Eye (tissue), 1 donor: ENCODE measurements at places on chromosomes 1 and 21.

GRCh38 chr21:43676391-43676790 lies 17.0 kb downstream of the RRP1B start:
- no peak for DNase-seq

DNA sequence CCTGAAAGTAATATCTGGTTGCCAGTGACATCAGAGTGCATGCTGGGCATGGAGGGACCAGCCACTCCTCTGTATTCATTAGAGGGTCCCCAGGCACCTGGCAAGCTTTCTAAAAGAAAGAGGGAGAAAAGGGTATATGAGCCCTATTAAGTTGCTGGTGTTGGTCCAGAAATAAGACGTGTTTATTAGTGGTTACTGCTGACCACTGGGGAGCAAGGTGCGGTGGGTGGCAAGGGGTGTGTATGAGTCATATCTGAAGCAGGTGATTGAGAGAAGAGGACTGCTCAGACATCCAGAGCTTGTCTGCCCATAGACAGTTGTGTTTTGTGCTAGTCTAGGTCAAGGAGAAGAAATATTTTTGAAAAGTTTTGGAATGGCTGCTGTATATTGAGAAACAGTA lies 298.1 kb downstream of the TM2D1 start:
- DNase-seq, result no peak

GRCh38 chr1:84103197-84103992 lies 40.7 kb upstream of the PRKACB start:
- DNase-seq, result peak; percentile 71

DNA sequence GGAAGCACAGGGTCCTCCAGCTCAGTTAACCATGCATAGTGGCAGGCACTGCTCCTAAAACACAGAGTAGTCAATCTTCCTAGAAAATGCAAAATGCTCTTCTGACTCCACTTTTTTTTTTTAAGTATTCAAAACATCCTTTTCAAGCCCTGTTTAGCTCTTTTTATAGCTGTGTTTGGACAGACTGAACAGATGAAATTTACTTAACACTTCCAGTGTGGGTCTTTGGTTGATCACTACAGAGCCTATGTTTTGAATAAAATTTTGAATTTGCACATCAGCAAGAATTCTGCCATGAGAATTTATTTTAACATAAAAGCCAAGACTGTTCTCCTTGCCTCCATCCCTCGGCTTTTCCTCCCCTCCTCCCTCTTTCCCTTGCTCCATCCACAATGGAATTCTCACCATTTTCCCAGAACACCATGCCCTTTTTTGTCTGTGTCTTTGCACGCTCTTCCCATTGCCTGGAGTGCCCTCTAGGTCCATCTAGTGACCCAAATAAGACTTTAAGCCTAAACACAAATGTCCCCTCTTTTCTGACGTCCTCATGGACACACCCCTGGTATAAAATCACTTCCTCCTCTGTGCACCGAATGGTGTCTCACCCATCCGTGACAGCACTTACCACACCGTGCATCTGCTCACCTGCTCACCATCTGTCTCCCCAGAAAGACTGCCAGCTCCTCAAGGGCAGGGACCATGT lies 24.0 kb upstream of the CPT2 start:
- no peak for DNase-seq

DNA sequence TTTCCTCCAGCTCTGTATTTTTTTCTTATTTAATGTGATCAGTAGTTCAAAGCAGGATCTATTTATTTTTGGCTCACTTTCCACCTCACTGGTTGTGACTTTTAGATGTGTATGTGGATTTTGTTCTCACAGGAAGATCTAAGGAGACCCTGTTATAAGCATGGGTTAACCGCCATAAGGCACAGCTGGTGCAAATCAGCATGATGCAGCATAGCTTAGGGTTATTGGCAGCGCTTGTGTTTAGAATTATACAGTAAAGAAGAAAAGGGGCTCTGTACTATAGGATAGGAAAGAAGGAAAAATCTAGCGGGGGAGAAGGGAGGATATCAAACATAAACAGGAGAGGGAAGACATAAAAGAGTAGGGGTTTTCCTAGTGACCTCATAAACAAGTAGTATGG lies 26.9 kb upstream of the RGL1 start:
- DNase-seq, result peak; percentile 76

DNA sequence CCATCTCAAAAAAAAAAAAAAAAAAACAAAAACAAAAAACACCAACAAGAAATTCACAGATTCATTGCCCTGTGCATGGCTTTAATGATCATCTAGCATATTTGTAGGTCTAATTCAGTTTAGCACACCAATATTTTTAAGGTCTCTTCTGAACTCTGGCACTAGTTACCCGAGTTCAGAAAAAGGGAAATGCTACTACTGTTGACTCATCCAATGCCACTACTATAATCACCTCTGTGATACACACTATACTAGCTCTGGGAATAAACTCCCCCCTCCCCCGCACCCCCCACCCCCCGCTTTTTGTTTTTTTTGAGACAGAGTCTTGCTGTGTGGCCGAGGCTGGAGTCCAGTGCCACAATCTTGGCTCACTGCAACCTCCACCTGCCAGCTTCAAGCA lies 55.6 kb downstream of the FBXO42 start:
- no peak for DNase-seq

- DNase-seq, result no peak
Observed at GRCh38 chr1:118494998-118495397, 310.0 kb upstream of the SPAG17 start.

GRCh38 chr1:28058168-28058567 lies 30.2 kb downstream of the EYA3 start:
- DNase-seq, result no peak

DNA sequence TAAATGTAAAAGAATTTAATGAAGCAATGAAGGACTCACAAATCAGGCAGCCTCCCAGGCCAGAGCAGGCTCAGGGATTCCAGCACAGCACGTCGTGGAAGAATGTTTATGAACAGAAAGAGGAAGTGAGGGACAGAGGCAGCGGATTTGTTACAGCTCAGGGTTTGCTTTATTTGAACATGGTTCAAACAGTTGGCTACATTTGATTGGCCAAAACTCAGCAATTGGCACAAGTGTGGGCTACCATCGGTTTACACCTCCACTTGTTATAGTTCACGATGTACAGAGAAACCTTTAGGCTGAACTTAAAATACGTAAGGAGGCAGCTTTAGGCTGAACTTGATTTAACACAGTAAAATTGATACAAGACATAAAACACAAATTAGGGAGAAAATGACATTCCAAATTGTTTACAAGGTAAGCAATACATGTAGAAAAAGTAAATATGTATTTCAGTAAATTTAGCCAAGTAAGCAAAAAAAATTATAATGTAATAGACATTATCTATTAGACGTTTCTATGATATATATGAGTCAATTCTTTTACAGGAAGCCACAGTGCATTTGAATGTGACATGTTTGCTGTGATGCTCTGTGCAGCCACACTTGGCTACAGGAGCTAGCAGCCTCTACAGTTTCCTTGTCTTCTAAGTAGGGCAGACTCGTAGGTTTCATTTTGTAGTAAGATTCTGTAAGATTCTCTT lies 126.5 kb downstream of the ADSS2 start:
- no peak for DNase-seq

- DNase-seq, result no peak
Observed at GRCh38 chr1:84330125-84330984, 28.8 kb downstream of the SAMD13 start.

- DNase-seq, result no peak
Observed at GRCh38 chr1:204872262-204872881, 1.7 kb downstream of the NFASC start.

- DNase-seq, result no peak
Observed at GRCh38 chr1:41764656-41765055, 154.1 kb downstream of the HIVEP3 start.

- no peak for DNase-seq
Observed at GRCh38 chr1:12438349-12438924, 179.6 kb downstream of the DHRS3 start.

- DNase-seq, result no peak
Observed at GRCh38 chr1:47478090-47478489, 40.2 kb downstream of the FOXD2 start.

GRCh38 chr1:48109390-48110013 lies 112.3 kb upstream of the TRABD2B start:
- peak; percentile 89 for DNase-seq

DNA sequence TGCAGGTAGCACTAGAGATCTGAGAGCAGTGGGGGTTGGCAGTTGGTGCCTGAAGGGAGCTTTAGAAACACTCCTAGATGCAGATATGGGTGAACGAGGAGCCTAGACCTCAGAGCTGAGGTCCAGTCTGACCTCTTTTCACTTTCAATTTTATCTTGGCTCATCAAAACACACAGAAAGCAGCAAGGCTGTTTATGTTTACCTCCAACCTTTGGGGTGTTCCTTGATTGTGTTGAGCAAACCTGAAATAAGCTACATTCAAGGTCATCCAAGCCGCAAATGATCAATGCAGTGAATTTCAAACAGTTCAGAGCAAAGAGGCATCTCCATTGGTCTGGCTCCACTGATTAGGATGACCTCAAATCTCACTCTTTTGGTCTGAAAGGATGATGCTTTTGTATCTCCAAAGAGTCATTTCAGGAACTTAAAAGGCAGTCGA lies 1.3 kb downstream of the LY9 start:
- no peak for DNase-seq

DNA sequence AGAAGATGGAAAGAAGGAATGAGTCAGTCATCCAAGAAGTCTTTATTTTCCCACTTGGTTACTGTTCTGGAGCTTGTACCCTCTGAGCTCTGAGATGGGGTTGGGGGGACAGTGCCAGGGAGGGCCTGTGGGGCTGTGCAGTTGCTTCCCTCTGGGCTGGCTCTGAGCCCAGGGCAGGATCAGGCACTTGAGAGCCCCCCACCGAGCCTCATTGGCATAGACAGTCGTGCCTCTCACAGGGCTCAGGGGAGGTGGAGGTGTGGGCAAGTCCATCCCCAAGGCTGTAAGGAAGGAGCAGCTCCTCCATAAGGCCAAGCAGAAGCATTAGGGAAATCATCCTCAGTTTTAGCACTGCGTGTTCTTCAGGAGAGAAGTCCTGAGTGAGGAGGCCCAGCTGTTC lies 2.5 kb upstream of the ARL8A start:
- DNase-seq, result no peak

DNA sequence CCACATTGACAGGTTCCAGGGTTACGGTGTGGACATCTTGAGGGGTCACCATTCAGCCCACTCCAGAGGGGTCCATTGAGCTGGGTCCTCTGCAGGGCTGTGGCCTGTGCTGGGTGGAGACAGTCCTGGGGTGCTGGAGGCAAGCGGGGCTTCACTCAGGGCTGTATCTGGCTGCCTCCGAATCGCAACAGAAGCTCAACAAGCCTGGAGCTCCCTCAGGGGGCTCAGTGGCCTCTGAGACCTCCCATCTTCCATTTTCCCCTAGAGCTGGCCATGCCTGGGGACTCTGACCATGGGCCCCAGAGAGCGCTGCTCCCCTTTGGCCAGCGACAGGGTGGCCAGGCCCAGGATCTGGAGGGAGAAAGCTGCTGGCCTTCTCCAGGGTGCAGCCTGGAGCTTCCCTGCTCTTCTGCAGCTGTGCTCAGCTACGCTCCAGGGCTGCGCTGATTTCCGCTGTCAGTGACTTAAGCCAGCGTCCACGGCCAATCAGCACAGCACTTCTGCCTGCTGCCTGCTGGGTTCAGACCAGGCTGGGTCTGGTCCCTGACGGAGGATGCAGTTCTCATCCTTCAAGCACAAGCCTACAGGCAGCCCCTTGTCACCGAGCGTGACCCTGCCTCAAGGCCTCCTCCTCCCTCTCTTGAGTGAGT lies 45.0 kb upstream of the ADARB1 start:
- DNase-seq, result no peak

GRCh38 chr1:33050221-33051076 lies 13.8 kb upstream of the AK2 start:
- no peak for DNase-seq
